ENCODE measurements at places on chromosomes 1 and 21.

DNA sequence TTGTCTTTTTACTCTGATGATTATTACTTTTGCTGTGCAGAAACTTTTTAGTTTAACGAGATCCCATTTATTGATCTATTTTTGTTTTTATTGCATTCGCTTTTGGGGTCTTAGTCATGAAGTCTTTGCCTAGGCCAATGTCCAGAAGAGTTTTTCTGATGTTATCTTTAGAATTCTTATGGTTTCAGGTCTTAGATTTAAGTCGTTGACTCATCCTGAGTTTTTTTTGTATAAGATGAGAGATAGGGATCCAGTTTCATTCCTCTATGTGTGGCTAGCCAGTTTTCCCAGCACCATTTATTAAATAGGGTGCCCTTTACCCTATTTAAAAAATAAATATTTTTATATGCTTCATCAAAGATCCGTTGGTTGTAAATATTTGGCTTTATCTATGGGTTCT, 13.2 kb downstream of the MAN1C1 start:
- DNase-seq, result no peak

DNA sequence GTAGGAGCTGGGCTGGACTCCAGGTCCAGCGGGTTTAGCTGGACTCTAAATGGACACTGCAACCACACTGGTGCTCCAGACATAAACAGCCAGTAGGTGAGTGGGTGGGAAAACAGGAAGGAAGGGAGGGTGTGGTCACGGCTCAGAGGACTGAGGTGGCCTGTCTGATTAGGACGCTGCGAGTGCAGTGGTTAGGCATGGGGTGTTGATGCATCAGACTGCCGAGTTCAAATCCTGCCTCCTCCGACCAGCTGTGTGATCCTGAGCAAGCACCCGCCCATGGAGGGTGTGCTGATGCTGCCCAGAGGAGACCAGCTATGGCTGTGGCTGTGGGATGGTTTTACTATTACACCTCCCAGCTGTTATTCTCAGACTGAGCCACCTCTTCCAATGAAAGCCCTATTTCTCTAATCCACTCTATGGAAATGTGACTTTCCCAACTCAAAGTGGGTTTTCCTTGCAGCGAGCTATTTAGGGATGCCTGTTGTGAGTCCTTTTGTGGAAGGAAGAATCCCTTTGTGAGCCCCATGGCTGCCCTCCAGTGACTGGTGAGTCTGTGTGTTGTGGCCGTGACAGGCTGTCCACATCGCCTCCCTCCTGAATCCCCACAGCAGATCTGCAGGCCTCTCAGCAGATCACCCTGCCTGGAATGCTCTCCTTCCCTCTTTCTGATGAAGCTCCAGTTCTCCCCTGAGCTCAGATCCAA, 56.6 kb upstream of the EDN2 start:
- no peak for DNase-seq

DNA sequence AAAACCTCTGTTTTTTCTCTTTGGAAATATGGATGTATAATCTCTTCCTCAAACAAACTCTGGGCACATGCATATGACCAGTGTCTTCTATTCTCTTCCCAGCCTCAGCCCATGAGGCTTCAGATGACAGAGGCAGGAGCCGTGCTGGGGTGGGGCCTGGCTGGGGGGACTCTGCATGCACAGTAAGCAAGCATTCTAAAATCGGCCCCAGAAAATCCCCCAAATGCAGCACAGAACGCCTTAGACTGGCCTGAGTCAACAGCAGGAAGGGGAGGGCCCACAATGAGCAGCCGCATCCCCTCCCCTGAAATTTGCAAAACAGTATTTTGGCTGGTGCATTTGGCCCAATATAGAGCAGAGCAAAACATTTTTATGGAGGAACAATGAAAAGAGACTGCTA, 47.8 kb downstream of the ITPKB start:
- peak; percentile 67 for DNase-seq

GRCh38 chr1:95888941-95889390, 655.0 kb downstream of the RWDD3 start:
- DNase-seq, result no peak

- DNase-seq, result no peak
These were observed 128.0 kb downstream of the TGFBR3 start for GRCh38 chr1:91757763-91758460.

GRCh38 chr1:107946794-107947193, 18.2 kb downstream of the VAV3 start:
- no peak for DNase-seq

DNA sequence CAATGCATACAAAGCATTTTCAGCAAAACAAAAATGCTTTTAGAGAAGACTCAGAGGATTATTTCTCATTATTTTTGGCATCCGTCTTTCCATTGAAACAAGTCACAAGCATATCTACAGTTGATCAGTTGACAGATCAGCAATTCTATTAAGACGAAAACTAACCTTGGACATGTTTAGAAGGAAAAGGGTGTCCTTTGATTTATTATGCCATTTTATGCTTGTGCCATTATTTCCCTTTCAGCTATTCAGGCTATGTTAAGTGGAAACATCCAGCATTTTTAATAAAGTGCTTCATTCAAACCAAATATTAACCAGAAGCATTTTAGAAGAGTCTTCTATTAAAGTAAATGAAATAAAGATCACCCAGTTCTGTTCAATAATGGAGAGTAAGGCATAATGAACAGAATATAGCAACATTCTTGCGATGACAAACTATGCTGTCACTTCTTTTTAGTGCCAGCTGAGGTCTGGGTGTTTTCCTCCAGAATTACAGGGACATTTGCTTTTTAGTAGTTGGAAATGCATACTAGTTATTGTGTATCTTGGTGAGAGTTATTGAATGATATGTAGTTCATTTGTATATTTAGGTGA, 481.4 kb downstream of the PLA2G4A start:
- DNase-seq, result no peak

DNA sequence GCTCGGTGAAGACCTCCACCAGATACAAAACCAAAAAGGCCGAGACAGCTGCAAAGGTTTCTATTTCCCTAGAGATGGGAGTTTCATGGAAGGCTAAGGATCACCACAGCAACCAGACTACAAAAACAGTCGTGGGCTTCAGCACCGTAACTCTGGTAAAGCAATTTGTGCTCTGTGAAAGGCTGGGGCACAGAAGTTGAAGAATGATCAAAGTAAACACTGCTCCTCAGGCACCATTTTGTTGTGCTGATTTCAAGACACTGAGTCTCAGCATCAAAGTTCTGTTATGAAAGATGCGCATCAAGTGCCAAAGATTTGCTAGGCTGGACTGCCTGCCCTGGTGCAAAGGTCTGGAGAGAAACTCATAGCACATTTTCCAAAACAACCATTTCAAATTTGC, 116.2 kb downstream of the TGFBR3 start:
- DNase-seq, result no peak

- no peak for DNase-seq
These were observed 878.3 kb upstream of the CXADR start for GRCh38 chr21:16634515-16634914.

DNA sequence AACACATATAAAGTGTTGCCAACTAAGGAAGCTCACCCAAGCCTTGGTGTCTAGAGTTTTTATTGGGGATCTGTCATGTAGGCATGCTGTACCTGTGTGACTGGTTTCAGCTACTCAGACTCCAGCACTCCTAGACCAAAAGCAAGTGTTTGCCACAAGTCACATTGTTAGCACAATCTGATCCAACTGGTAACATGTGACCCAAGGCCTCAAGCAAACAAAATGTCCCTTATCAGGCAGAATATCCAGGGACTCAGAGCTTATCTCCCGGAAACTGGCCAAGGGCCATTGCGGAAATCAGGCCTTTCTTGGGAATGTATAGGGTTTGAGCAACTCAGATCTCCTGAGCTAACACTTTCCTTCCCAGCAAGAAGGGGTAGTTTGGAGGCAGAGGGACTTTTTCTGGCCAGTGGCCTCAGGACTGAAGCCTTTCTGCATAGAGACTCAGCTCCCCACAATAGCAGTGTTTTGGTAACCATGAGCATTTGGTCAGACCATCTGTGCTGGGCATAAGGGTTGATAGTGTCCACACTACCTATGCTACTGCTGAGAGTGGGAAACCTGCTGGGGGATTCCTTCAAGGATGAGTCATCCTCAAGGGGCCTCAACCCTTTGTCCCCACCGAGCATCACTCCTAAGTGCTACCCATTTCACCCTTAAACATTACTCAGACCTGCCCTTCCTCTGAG, 29.6 kb downstream of the NHLH2 start:
- DNase-seq, result no peak

DNA sequence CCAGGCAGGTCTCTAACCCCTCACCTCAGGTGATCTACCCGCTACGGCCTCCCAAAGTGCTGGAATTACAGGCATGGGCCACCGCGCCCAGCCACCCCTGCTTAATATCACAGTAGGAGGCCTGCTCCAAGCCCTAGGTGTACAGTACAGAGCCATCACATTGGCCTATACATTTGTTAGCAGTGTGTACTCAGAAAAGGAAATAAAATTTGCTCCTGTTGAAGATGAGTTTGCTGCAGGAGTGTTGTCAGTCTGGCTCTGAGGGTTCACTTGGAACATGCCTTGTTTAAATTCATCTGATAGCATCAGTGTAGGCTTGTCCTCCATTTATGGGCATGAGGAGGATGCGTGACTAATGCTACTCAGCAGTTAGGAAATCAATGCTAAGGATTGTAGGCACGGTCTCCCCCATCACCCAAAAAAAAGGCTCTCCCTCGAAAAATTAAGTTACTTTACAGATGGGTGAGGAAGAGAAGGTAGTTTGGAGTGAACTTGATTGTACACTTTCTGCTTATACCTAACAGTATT, 4.6 kb upstream of the ENAH start:
- no peak for DNase-seq

DNA sequence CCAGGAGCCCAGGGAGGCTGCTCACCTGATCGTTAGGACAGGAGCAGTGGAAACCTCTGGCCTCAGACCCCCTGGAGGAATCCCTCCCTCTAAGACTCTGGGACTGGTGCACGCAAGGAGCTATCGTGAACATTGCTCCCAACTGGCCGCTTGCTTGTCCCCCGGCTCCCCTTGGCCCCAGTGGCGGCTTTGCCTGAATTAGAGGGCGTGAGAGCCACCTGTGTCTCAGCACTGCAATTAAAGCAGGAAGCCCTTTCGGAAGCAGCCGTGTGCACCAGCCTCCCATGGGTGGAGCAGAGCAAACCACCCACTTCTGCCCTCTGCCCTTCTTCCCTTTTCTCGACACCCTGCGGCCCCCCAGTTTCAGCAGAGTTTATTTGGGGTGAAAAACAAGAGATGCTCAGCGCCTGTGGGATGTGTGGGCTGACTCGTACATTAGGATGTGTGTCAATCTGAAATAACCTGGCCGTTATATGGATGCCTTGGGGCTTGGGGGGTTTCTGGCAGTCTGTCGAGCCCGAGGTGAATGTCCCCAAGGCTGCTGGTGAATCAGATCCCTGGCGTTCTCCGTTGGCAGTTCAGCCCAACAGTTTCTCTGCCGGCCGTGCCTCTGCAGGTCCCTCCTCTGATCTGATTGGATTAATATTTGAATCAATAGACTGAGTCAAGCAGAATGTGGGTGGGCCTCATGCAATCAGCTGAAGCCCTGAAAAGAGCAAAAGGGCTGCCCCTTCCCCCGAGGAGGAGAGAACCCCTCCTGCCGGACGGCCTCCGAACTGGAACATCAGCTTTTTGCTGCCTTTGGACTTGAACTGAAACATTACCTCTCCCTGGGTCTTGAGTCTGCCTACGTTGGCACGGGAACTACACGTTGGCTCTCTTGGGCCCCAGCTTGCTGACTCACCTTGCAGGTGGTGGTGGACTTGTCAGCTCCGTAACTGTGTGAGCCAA, 7.3 kb upstream of the UMODL1 start:
- no peak for DNase-seq

GRCh38 chr1:197471248-197471985, 203.4 kb downstream of the CRB1 start:
- no peak for DNase-seq

- no peak for DNase-seq
These were observed 92.6 kb upstream of the VAV3 start for GRCh38 chr1:108057541-108057940.

DNA sequence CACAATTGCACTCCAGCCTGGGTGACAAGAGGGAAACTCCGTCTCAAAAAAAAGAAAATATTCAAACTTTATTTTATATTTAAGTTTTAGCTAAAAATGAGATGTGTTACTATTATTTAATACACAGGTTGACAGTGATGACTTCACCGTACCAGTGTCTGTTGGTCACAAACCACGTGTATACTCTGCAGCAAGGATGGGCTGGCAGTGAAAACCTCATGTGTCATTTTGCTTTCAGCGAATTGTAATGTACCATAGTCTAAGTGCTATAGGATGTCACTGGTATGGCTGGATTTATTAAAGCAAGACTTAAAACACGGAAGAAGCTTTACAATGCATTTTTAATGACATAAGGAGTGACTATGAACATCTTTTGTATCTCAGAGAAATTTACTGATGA, 28.1 kb upstream of the NHLH2 start:
- DNase-seq, result no peak

DNA sequence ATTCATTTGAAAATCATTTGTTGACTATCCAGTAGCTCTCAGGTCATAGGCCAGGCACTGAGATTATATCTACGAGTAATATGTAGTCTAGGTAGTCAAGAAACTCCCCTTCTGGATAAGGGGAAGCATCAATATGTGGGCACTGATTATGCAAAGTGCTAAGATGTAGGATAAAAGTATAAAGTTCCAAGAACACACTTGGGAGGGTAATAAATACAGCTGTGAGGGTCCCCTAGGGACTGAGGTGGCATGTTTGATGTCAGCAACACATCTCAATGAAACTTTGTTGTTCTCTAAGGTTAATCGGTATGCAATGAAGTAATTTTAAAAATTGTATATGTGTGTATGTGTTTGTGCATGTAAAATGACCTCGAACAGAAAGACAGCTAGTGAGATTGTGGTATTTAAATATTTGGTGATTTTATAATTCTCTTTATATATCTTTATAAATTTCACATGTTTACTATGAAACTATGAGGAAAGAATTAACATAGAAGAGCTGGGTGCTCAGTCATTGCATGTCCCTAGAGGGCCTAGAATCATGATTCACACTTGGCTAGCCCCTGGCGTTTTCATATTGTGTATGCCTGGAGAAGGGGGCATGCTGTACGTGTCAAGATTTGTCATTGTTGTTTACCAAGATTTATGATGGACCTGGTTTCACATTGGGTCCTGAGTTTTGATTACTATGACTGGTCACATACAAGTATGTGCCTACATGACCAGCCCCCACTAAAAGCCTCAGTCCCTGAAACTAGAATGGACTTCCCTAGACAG, 140.1 kb upstream of the DUSP10 start:
- DNase-seq, result no peak

Measured in stimulated activated CD8-positive, alpha-beta memory T cell treated with anti-CD3 and anti-CD28 coated beads, Interleukin-7, amount 100 ng/mL, for 48 hours (primary cell).